Naive thymus-derived CD4-positive, alpha-beta T cell (primary cell): ENCODE measurements at places on chromosomes 2 and 18. TPM values are rescaled to one million over a fixed set of nuclear protein-coding genes. Genes with fewer than 3 reads are reported as not detected.

The ACADL gene
- not detected in 2 replicates for total RNA-seq

- H3K4me1 ChIP-seq: no peaks in the 10 kb centered on the region
- H3K36me3 ChIP-seq: no peaks in the 10 kb centered on the region
- H3K27me3 ChIP-seq: no peaks in the 10 kb centered on the region
- H3K4me3 ChIP-seq: no peak overlapping the region
These were observed 92.1 kb downstream of the SLC8A1 start for GRCh38 chr2:40359811-40360210.

- H3K27me3 ChIP-seq: no peaks in the 10 kb centered on the region
- H3K4me3 ChIP-seq: no peak overlapping the region
- no peak for DNase-seq
- no peak overlapping the region for H3K27ac ChIP-seq
- H3K4me1 ChIP-seq: peaks cover 33% of the 10 kb centered on the region
These were observed 102.4 kb upstream of the MGAT4A start for GRCh38 chr2:98833172-98833916.

DNA sequence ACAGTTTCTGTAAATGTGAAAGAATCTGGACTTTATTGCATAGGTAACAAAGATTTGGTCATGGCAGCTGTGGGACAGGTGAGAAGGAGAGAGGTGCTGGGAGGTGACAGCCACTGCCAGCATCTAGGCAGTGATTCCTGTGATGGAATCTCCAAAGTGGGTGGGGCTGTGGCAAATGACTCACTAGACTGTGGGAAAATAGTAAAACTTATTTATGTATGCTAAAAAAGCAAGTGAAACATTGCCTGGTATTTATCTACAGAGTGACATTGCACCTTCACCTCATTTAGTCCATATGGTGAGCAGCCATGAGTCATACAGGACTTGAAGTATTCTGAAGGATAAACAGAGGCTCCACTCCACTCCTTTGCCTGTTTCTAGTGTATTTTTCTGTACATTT is 145.3 kb upstream of the MEX3C start:
- H3K4me1 ChIP-seq: no peaks in the 10 kb centered on the region
- no peak overlapping the region for H3K27ac ChIP-seq
- H3K4me3 ChIP-seq: no peak overlapping the region
- no peaks in the 10 kb centered on the region for H3K36me3 ChIP-seq
